ENCODE measurements at places on chromosomes 11 and 22. TPM values are rescaled to one million over a fixed set of nuclear protein-coding genes. Genes with fewer than 3 reads are reported as not detected.

GRCh38 chr11:94011478-94011877 is 9.7 kb upstream of the HEPHL1 start:
- DNase-seq = no peak

GRCh38 chr22:23178512-23179254 is 1.6 kb upstream of the BCR start:
- peak; percentile 73 for DNase-seq

GRCh38 chr11:97557399-97557798 is 1167.6 kb downstream of the JRKL start:
- DNase-seq = no peak

GRCh38 chr11:2748061-2748813 is 48.4 kb upstream of the KCNQ1OT1 start:
- no peak for DNase-seq

DNA sequence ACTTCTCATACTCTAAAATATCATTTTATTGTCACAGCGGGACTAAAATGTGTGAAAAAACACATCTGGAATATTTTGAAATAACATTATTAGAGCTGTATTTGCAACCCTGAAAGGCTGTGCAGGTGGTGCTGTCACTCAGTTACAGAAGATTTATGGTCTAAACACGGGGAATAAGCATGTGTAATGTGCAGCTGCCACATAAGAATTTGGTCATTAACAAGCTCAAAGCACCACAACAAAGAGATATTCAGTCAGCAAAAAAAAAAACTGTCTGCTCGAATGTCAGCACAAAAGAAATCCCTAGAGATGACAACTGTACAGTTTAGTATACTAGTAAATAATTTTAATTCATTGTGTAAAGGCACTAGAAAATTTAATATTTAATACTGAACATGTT is 31.3 kb downstream of the TMEM123 start:
- peak; percentile 36 for DNase-seq

The BAIAP2L2 gene
- polyA plus RNA-seq = 1.5 TPM

The OR51E2 gene
- 0.76 TPM for polyA plus RNA-seq

The POU2AF3 gene
- polyA plus RNA-seq = 4.7 TPM

DNA sequence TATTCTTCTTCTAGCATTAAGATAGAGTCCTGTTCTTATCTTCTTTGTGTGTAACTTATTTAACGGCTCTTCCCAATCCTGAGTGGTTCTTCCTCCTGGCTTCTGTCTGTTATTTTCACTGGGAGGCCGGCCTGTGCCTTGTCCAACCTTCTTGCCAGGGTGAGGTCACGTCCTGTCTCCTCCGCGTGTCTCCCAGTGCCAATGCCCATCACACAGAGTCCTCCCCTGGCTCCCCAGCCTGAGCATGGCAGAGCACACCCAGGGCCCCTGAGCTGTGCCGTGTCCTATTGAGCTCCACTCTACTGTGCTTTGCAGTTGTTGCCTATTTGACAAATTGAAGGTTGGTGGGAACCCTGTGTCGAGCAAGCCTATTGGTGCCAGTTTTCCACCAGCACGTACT is 487.3 kb downstream of the BRD1 start:
- DNase-seq = no peak

The OR10A2 gene
- not detected for polyA plus RNA-seq

The APOL3 gene
- 13.8 TPM for polyA plus RNA-seq

The TBX10 gene
- not detected for polyA plus RNA-seq

GRCh38 chr11:105004021-105004420 is 18.9 kb downstream of the CASP5 start:
- peak; percentile 5 for DNase-seq

DNA sequence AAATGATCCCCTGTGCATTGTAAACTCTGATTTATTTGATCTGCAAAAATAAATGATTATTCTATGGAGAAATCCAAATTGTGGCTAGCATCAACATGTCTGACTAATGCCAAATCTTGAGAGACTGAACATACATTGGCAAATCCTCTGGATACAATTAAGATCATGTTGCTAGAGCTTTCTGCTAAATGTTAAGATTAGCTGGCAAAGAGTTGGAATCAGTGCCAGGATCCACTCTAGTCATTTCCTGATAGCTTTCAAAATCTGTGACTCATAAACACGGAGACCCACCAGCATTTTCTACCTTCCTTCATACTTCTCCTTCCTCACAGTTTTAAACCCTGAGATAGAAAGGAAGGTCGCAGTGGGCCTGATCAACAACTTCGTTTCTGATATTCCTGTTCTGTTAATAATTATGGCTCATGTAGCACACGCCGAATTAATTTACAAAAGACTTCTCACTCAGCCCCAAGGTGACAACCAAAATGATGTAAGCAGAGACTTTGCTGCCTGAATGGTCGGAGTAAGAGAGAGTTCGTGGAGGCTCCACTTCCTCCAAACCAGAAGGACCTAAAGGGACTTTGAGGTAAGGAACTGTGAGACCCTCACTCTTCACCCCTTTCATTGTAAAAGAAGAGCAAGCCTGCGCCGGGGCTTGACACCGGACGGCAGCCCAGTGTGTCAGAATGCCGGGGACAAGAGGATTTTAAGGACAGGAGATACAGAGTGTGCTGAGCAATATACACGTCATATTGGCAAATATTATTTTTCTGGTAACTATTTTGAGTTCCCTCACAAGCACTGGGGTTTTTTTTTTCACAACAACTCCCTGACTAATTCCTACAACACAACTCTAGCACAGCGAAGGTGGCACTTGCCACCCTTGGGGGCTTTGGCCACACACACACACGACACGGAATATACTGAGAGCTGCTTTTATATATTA is 42.0 kb downstream of the SERPINH1 start:
- no peak for DNase-seq

DNA sequence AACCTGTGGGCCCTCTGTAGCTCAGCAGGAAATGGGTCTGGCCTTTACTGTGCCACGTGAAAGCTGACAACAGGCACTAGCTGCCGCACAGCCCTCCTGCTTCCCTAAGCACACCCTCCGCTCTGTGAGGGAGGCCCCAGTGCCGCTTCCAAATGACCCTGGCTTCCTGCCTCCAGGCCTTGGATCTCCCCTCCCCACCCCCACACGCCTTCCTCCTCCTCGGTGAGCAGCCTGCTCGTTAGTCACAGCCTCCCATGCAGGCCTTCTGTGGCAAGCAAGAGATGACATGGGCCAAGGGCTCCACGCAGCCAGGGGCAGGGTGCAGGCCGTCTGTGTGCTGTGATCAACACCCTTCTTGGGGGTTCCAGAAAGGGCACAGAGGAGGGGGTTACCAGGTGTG is 15.3 kb upstream of the RASL10A start:
- no peak for DNase-seq

DNA sequence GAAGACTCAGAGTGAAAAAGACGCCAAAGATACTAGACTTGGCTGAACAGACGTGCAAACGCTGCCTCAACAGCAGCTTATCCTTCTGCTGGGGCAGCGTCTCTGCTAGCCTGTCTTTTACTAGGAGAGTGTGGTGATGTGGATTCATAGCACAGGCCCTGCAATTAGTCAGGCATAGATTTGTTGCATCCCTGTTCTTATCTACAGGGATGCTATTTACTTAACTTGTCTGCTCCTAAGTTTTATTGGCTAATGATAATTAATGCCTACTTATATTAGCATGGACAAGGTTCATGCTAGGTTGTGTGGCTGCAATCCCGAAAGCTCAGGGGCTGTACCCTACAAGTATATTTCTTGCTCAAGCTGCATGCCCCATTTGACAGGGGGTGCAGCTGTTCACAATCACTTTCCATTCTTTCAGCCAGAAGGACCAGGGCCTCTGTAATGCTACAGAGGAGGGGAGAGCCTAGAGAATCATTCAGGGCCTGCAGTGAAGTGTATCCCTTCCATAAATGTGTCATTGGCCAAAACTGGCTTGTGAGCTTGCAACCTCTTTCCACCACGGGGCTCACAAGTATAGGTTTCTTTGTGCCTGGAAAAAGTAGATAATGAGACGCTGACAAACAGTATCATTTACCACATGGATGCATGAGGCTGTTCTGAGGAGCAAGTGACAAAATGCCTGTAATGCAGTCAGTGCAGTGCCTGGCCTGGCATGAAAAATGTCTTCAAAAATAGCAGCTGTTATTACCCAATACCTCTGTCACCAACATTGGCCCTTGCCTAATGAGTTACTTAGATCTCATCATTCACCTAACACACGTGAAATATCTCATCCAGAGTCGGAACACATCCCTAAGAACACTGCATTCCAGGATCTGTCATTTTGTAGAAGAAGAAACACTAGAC is 685.8 kb upstream of the API5 start:
- DNase-seq = no peak

GRCh38 chr11:3853899-3854659 is 1.4 kb upstream of the STIM1 start:
- DNase-seq = no peak

The PTPRCAP gene
- polyA plus RNA-seq = 0.67 TPM

The MYEOV gene
- polyA plus RNA-seq = 0.65 TPM

The DRICH1 gene
- 0.49 TPM for polyA plus RNA-seq

GRCh38 chr11:27467181-27467913 is 5.2 kb downstream of the LGR4 start:
- DNase-seq = no peak

- DNase-seq = no peak
Measured at GRCh38 chr11:12460466-12460865, 83.1 kb downstream of the PARVA start.

The XKR3 gene
- polyA plus RNA-seq = not detected

GRCh38 chr22:26890870-26891269 is 233.5 kb downstream of the MIAT start:
- no peak for DNase-seq

DNA sequence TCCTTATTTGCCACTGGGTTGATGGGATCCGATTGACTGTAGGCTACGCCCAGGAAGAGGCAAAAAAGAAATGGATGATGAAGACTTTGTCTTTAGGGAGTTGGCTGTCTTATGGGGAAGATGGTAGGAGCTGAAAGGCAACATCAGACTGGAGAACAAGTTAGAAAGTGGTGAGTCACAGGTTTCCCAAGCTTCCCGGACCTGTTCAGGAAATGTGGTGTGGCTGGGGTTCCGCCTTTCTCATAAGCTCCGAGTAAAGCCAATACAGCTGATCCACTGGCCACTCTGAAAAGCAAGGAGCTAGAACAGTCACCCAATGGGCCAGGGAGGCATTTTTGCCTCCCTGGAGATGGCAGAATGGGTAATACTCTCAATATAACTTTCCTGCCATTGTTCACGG is 194.5 kb downstream of the SNX19 start:
- no peak for DNase-seq

- DNase-seq = no peak
Measured at GRCh38 chr11:16114978-16115871, 241.1 kb downstream of the SOX6 start.

- DNase-seq = no peak
Measured at GRCh38 chr11:73623686-73624085, 22.7 kb upstream of the PLEKHB1 start.

DNA sequence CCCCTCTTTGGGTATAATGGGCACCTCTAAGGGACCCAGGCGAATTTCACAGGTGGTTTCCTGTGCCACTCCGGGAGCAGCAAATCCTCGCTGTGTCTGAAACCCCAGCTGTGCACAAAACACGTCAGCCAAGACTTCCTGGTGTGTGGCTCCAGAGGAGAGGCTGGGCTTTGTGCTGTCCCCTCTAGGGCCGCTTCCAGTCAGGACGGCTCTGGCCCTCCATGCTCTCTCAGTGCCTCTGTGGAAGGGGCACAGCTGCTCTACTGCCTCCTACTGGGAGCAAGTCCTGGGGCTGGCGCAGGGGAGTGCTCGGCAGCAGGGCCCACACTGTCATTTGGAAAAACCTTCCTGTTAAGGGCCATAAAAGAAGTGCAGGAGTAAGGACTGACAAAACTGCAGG is 23.7 kb upstream of the ARFGAP3 start:
- DNase-seq = no peak

The AMOTL1 gene
- polyA plus RNA-seq = 50.6 TPM

- DNase-seq = no peak
Measured at GRCh38 chr22:26725012-26725676, 67.8 kb downstream of the MIAT start.

DNA sequence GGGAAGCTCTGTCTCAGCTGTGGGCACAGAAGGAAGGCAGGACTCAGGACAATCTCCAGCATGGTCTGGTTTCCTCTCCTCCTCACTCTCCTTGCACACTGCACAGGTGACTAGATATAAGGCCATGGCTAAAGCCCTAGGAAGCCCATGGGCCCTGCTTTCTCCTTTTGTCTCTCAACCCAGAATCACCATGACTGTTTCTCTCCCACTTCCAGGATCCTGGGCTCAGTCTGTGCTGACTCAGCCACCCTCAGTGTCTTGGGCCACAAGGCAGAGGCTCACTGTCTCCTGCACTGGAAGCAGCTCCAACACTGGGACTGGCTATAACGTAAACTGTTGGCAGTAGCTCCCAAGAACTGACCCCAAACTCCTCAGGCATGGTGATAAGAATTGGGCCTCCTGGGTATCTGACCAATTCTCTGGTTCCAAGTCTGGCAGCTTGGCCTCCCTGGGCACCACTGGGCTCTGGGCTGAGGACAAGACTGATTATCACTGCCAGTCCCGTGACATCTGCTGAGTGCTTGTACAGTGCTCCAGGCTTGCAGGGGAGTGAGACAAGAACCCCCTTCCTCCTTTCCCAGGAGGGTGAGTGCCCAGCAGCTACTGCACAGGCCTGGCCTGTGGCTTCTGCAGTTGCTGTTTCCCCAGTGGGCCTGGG is 104.0 kb upstream of the TOP3B start:
- no peak for DNase-seq

The GPHA2 gene
- polyA plus RNA-seq = not detected

- DNase-seq = no peak
Measured at GRCh38 chr11:93143186-93143585, 54.6 kb downstream of the SLC36A4 start.

The SSH3 gene
- 20.5 TPM for polyA plus RNA-seq

The MPZL3 gene
- polyA plus RNA-seq = 0.52 TPM

GRCh38 chr11:127470306-127470884 is 469.8 kb upstream of the KIRREL3 start:
- DNase-seq = no peak

GRCh38 chr22:42271906-42272305 is 1.5 kb upstream of the TCF20 start:
- no peak for DNase-seq

- no peak for DNase-seq
Measured at GRCh38 chr22:42132457-42132856, 1.8 kb upstream of the CYP2D6 start.
